ENCODE measurements at places on chromosomes 11 and 22. TPM values are rescaled to one million over a fixed set of nuclear protein-coding genes. Genes with fewer than 3 reads are reported as not detected.

Gene TMEM135
- 11.6 TPM for total RNA-seq

Gene OR2D2
- total RNA-seq: not detected

Gene ABCC8
- 2.3 TPM for total RNA-seq

Gene PYGM
- total RNA-seq: 0.54 TPM

Gene PGA4
- not detected for total RNA-seq

Gene P2RY2
- 11.4 TPM for total RNA-seq

Gene HOATZ
- total RNA-seq: not detected

Gene SHISAL1
- total RNA-seq: 6.7 TPM

Gene USP35
- 5.4 TPM for total RNA-seq

Gene APOL4
- total RNA-seq: not detected

Gene SLCO2B1
- 4.2 TPM for total RNA-seq

Gene CADM1
- 16.1 TPM for total RNA-seq

Gene MS4A4E
- not detected for total RNA-seq

Gene CCDC157
- total RNA-seq: 2.0 TPM

Gene SH3BP1
- total RNA-seq: 2.0 TPM

Gene PTPN5
- not detected for total RNA-seq

Gene APOL6
- total RNA-seq: 2.1 TPM

Gene PVALB
- not detected for total RNA-seq

Gene SLC22A25
- not detected for total RNA-seq

Gene NLRP10
- total RNA-seq: not detected

Gene IRAG1
- 0.02 TPM for total RNA-seq

Gene PRG3
- total RNA-seq: not detected

Gene CD3E
- total RNA-seq: not detected

Gene E2F8
- total RNA-seq: 5.8 TPM

Gene GCAT
- 3.6 TPM for total RNA-seq

Gene PSMA1
- total RNA-seq: 195 TPM

Gene OR6A2
- not detected for total RNA-seq

Gene TESMIN
- total RNA-seq: 5.9 TPM

Gene SERPIND1
- total RNA-seq: not detected

Gene CHADL
- not detected for total RNA-seq

Gene SCO2
- 9.9 TPM for total RNA-seq

Gene MRGPRF
- total RNA-seq: 0.05 TPM

Gene BATF2
- total RNA-seq: 1.0 TPM
